ENCODE measurements at places on chromosomes 2 and 18.

DNA sequence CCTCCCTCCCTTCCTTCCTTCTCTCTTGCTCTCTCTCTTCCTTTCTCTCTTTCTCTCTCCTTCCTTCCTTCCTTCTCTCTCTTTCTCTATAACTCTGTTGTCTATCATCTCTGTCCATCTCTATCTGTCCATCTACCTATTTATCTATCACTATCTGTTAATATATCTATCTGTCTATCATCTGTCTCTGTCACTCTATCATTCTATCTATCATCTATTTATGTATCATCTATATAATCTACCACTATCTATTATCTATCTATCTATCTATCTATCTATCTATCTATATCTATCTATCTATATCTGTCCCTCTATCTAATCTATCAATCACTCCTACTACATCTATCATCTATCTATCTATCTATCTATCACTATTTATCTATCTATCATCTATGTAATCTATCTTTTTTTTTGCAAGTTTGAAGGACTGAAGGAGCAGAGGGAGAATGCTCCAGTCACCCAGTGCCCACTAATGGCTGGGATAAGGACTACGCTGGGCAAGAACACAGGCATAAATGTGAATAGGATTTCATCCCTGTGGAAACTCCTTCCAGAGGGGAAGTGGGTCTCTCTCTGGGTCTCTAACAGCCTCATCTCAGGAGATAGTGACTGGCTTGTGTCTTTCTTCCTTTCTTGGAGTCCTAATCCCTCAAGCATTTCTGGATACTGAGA lies 427.0 kb downstream of the LPIN1 start:
- no peak for DNase-seq

DNA sequence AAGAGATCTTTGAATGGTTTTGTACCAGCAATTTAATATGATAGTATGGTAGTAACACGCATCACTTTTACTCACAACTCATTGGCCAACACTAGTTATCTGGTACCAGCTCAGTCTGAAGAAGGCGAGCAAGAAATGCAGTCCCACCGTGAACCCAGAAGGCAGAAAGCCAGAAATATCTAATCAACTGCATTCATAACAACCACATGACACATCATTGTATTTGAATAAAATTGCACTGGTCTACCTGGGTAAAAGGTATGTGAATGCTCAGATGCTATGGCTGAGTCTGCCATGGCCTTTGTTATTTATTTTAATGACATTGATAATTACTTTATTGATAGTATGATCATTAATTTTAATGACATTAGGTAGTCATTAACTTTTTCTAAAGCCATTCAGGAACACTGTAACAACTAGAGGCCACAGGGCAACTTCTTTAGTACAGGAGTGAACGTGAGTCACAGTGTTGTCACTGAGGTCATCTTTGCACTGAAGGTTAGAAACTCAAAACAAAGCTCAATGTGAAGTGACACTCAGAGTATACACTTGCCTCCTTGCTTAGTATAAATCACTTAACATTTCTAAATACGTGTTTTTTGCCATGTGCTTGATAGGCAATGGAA lies 475.6 kb upstream of the TNP1 start:
- DNase-seq = no peak

DNA sequence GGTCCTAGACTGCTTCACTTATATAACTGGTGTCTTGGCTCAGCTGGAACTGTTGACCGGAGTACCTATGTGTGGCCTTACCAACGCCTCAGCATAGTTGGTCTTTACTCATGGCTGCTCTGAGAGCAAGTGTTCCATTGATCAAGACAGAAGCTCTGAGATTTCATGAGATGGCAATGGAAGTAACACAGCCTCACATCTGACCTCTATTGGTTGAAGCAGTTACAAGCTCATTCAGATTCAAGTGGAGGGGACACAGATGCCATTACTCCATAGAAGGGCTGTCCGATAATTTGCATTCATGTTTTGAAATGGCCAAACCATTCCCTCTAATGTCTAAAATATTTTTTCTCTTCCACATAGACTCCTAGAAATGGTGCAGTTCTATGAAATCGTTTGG lies 46.4 kb upstream of the STK39 start:
- DNase-seq = no peak

GRCh38 chr2:36137612-36138011 lies 218.0 kb upstream of the CRIM1 start:
- no peak for DNase-seq

Data from activated T-helper 2 cell treated with anti-CD3 and anti-CD28 coated beads, Interferon-gamma antibody, Interleukin-2, Interleukin-4, amounts not matched to agents 10 μg/mL and 5 μg/mL and 100 μg/mL, durations not matched to agents 14 hours and 24 hours and 36 hours (primary cell).